Activated T-cell treated with anti-CD3 and anti-CD28 coated beads for 1 hour (primary cell): ENCODE measurements at places on chromosomes 7 and 10.

DNA sequence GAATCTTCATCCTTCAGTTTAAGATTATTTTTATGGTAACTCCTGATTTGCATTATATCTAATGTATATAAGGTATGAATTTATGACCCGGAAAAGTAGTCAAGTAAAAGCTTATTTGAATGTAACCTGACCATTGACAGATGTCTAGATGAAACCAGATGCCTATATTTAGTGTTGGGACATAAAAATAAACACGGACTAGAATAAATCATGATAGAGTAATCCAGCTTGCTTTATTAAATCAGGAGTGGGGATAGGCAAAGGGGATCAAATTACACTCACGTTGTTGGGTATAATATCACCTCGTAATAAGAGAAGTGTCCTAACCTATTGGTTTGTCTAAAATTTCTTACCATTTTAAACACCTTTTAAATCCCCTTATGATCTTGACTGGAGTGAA lies 244.6 kb downstream of the AGMO start:
- no peak for DNase-seq

GRCh38 chr7:20529260-20529659 lies 86.2 kb upstream of the ABCB5 start:
- DNase-seq, result no peak

DNA sequence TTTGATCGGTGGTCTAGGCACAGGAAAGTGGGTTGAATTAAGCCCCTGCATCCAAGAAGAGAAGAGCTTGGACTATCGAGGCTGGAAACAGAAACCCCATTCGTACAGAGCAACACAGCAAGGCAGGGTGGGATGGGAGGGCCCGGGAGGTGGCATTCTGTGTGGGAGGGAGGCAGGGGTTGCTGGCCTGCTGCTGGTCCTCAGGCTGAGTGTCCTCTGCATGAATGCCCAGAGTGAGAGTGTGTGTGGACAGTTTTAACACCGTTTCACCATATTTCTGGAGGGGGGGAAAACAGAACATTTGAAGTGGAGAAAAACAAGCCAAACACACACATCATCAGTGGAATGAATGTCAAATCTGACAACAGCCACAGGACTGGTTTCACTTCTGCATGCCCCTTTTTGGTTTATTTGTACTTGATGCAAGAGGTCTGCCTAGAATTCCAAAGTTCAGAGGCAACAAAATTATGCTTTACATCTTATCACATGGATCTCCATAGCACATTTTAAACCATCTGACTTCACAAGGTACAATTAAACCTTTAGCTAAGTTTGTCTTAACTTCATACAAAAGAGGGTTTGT lies 11.1 kb upstream of the ENO4 start:
- DNase-seq, result no peak

- no peak for DNase-seq
These were observed 602.9 kb downstream of the TYW1 start for GRCh38 chr7:67599331-67600062.

- no peak for DNase-seq
These were observed 5.0 kb downstream of the HBP1 start for GRCh38 chr7:107173691-107174406.

DNA sequence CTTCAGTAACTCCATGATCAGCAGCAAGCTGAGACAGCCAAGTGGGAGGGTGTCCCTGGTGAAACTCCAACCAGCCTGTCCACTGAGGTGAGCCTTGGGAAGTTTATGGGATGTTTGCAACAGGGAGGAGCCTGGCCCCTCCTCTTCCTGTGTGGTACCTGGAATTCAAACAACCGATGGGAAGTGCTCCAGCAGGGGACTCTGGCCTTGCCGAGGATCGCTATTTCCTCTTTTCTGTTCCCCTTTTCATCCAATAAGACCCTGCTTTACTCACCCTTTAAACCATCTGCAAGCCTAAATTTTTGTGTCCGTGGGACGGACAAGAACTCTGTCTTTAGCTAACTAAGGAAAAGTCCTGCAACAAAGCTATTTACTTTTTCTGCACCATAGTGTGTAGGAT lies 491.1 kb upstream of the ZMIZ1 start:
- no peak for DNase-seq

GRCh38 chr10:126063353-126063791 lies 167.0 kb downstream of the FANK1 start:
- no peak for DNase-seq

GRCh38 chr10:11913079-11913641 lies 90.0 kb downstream of the PROSER2 start:
- DNase-seq, result no peak

DNA sequence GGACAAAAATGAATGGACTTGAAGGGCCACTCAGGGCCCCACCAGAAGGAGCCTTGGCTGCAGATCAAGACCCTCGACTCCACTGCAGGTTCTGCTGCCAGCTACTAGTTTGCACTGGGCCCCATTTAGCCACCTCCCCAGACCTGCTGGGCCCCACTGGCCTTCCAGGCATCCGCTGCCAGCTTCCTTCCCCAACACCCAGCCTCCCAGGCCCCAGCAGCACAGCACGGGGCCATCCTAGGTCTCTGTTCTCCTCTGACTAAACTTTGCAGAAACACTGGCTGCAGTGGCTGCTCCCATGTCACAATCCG lies 277.4 kb upstream of the KLF14 start:
- DNase-seq, result no peak

- DNase-seq, result no peak
These were observed 25.2 kb upstream of the PLCE1 start for GRCh38 chr10:93968540-93968945.

DNA sequence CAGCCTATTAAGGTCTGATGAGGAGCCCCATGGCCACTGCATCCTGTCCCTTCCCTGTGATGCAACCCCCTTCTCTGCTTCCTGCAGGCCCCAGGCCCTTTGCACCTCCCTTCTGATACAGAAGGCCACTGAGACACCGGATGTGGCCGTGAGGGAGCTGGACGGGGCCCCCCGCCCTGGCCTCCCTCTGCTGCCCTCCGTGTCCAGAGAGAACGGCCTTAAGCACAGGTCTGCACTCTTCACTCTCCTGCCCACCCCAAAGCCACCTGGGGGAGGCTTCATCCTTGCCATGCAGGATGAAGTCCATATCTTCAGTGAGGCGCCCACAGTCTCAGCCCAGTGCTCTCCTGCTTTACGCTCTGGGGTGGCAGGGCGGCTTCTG lies 86.9 kb upstream of the GNA12 start:
- DNase-seq, result no peak

- no peak for DNase-seq
These were observed 532.0 kb downstream of the GATA3 start for GRCh38 chr10:8586504-8586903.

- DNase-seq, result no peak
These were observed 65.0 kb upstream of the FGFR2 start for GRCh38 chr10:121662945-121663917.

- no peak for DNase-seq
These were observed 15.0 kb downstream of the PRKAR2B start for GRCh38 chr7:107059468-107059867.

GRCh38 chr10:102246261-102246660 lies 929 bp downstream of the GBF1 start:
- DNase-seq, result no peak

- DNase-seq, result no peak
These were observed 366.5 kb upstream of the SEMA3C start for GRCh38 chr7:81285142-81285871.

DNA sequence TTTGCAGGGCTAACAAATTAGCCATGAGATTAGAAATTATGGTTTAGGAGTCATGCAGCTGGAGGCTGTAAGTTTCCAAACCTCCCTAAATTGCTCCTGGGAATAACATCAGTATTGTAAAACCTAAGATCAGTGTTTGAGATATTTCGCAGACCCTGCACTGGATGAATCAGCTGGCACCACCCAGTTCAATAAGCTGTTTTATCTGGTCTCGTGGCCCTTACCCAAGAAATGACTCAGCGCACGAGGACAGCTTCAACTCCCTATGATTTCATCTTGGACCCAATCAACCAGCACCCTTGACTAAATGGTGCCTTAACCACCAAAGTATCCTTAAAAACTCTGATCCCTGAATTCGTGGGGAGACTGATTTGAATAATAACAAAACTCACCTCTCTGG lies 482.0 kb upstream of the PCDH15 start:
- DNase-seq, result no peak
